ENCODE measurements at places on chromosomes 16 and 17.

GRCh38 chr17:19010729-19011505 lies 6.4 kb upstream of the FAM83G start:
- DNase-seq, result no peak

DNA sequence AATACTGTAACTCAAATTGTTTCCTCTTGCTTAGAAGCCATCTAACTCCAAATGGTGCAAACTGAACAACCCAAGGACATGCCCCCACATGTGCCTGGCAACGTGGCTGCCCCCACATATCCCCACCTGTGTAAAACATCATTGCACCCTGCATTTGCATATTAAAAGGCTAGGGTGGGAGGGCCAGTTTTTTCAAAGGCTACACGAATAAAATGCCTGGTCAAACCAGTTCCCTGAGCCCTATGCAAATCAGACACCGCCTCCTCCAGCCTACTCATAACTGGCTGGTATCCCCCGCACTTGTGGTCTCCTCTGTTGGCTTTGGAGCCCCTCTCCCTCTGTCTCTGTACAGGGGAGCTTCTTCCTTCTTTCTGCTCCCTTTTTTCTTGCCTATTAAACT lies 26.7 kb downstream of the C16orf54 start:
- DNase-seq, result no peak

DNA sequence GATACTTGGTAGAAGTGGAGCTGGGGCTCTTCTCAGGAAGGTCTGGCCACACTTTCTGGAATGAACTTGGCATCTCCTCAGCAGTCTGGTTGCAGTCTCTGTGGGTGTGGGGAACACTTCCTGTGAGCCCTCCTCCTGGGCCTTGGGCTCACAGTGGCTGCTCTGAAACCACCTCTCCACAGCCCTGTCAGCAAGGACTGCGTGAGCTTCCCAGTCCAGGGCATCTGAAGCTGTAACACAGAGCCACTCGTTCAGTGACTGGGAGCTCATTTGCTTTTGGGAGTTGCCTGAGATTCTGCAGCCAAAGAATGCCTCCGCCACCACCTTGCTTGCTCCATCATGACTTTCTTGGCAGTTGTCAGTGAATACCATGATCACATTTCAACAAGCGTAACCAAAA lies 60.0 kb downstream of the CLEC16A start:
- DNase-seq, result no peak

- no peak for DNase-seq
Observed at GRCh38 chr16:50251375-50252081, 14.8 kb upstream of the ADCY7 start.

DNA sequence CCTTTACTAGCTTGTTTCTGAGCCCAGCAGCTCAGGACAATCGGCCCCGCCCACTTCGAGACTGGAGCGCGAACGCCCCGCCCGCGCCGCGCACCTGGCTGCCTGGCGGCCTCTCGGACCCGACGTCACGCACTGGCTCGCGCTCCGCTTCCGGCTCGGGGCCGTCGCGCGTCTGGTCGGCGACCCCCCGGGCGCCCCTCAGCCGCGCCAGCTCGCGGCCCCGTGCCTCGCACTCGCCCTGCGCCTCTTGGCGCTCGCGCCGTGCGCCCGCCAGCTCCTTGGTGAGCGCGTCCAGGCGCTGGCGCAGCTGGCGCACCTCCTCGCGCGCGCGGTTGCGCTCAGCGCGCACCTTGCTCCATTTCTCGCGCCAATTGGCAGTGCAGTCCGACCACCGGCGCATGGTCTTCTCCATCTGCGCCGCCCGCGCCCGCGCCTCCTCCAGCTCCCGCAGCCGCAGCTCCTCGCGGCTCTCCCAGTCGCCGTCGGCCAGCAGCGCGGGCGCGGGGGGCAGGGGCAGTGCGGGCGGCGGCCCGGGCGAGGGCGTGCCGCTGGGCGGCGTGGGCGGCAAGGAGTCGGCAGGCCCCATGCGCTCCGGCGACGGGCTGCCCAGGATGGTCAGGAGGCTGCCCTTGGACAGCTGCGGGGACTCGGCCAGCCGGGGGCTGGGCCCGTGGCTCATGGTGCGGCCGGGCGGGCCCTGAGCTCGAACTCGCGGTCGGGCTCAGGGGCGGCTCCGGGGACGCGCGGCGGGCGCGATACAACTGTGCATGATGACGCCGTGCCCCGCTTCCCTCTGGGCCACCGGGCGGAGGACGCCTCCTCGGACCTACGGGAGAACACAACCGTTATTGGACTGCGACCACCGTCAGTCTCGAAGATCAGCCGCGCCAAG lies 7.6 kb downstream of the CCDC102A start:
- no peak for DNase-seq

DNA sequence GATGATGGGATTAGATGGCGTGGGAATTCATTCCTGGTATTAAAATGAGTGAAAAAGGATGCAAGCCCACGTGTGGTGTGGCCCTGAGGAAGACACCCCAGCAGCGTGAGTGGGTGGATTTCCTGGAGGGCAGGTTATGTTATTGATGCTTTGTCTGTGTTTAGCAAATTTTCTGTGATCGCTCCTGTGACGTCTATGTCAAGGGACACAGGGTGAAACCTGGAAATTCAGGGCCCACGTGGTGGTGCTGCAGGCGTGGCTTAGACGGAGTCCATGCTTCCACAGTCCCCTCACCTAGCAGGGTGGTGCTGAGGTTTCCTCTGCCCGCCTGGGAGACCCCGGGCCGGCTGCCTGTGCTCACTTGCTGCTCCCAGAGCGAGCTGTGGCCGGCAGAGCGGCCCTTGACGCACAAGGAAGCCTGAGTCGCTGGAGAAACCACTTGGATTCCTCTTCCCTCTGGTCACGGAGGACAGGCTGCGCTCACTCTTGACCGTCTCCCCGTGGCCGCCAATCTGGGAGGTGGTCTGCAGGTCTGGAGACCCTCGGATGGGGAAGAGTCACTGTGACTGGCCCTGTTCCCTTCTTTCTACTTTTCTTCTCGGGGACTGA lies 23.4 kb downstream of the BAIAP2 start:
- no peak for DNase-seq

DNA sequence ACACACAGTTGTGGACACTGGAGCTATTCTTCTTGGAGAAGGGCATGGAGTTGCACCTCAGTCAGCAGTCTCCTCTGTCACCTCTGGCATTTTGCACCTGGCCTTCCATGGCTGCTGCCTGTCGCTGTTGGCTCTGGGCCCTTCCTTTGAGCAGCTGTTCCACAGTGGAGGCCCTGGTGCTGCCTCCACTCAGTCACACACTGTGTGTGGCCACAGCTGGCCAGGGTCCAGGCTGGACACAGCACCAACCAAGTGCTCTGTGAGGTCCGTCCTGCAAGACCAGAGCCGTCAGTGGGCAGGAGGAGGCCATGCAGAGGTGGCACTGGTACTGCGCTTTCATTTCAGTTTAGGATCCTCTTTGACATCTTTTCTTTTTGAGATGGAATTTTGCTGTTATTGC lies 21.6 kb upstream of the MED9 start:
- DNase-seq, result no peak

DNA sequence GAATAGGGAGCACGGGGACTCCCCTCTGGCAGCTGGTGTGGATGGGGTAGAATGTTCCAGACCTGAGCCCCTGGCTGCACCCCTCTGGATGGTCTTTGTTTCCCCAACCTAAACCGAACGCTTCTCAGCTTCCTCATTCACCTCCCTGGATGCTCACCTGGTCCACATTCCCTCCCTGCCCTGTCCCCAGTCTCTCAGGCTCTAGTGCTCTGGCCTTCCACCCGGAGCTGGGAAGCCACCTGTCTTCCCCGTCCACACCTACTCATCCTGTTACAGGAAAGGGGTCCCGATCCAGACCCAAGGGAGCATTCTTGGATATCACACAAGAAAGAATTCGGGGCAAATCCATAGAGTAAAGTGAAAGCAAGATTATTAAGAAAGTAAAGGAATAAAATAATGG lies 73.5 kb downstream of the CYLD start:
- DNase-seq, result no peak

DNA sequence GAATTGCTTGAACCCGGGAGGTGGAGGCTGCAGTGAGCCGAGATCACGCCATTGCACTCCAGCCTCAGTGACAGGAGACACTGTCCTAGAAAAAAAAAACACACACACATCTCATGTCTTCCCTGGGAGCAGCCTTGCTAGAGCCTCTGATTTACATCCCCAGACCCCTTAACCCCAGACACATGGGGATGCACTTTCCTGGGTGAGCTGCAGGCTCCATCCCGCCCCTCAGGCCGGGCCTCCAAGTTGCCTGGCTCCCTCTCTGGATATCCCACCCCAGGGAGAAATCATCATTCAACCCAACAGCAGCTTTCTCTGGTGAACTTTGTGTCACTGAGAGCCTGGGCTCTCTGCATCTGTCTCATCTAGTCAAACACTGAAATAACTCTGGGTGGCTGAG lies 21.5 kb downstream of the SRL start:
- no peak for DNase-seq

- DNase-seq, result no peak
Observed at GRCh38 chr16:49592546-49593423, 219.2 kb downstream of the C16orf78 start.

DNA sequence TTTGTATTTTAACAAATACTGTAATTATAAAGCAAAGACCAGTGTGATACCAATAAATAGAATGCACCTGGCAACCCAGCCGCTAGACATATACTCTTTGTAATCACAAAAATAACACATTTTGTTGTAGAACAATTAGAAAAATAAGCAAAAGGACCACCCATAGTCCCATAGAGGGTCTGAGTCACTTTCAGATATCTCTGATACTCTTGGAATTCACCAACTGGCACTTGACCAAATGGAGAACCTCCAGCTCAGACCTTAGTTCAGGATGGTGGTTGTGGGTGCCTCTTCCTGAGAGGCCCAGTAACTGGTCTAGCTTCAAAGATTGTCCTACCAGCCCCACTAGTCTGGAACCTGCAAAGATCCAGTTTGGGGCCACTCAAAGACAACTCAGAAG lies 789 bp upstream of the TERF2 start:
- no peak for DNase-seq

DNA sequence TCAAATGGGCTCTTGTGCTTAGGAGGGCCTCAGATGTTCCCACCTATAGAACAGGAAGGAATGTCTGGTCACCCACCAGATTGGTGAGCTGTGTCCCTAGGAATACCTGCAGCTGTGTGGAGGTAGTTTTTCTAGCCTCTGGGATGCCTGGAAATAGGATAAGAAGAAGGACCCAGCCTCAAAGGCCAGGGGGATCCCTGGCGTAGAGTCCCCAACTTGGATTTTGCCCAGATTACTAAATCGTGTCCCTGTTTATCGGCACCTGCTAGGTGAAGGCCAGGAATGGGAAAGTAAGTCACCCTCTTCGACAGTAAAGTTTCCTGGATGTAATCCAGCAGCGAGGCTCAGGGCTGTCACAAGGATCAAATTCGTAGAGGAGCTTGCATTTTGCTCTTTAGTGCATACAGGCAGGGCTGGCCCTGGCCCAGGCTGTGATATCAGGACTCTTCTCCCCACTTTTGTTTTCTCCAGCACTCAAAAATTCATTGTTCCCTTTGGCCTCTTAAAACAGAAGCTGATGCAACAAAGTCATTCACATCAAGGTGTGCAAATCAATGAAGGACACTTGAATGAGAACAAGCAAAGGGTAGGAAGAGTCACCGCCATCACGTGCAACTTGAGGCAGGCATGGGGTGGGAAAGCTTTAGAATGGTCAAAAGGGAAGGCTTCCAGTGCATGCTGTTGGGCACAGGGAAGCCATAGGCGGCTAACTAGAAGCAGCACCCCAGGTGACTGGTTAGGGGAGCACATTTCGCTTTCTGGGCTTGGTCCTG lies 7.5 kb downstream of the SLC13A2 start:
- DNase-seq, result no peak
